ENCODE measurements at places on chromosomes 12 and 14.

- DNase-seq: no peak
Observed at GRCh38 chr14:26917086-26917485, 319.3 kb upstream of the NOVA1 start.

- no peak for DNase-seq
Observed at GRCh38 chr14:58625438-58625837, 12.3 kb upstream of the DACT1 start.

GRCh38 chr12:130438711-130439110, 101.0 kb downstream of the PIWIL1 start:
- no peak for DNase-seq

DNA sequence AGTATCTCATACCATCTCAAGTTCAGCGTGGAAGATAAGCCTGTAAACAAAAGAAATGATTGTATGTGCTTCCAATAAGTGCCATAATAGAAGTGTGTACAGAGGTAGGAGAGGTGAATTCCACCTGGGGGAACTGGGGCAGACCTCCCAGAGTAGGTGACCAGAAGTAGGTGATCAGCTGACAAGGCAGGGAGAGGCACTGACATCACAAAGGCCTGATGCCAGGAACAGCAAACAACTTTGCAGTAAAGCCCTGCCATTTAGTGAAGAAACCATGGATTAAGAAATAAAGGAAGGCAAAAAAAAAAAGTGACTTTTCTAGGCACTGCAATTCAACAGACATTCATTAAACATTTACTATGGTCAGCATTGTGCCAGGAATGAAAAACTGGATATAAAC, 31.1 kb downstream of the NR1H4 start:
- DNase-seq: no peak

DNA sequence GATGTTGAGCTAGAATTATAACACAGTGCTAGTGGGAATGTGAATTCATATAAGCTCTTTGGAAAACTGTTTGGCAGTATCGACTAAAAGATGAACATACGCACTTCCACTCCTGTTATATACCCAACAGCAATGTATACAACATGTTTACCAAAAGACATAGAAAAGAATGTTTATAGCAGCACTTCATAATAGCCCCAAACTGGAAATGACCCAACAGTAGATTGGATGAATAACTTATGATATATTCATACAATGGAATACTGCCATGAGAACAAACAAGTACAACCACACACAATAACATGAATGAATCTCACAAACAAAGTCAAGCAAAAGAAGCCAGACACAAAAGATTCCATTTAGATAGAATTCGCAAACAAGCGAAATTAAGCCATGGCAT, 28.5 kb upstream of the CDKN3 start:
- no peak for DNase-seq

GRCh38 chr12:108289350-108290161, 49.6 kb downstream of the CMKLR1 start:
- no peak for DNase-seq

DNA sequence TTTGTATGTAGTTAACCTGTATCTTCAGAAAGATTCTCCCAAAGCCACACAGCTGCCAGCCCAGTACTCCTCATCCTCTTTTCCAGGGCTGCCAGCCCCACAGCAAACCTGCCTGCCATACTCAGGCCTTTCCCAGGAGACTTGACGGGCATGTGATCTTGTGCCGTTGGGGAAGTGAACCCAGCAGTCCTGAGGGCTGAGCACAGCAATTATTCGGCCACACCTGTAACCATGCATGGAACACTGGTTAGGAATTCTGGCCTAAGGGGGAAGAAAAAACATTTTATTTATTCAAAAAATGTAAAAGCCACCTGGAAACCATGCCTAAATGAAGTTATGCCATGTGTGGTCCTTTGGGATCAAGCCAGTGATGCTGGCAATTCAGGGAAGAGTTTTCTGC, 145.3 kb downstream of the GRIN2B start:
- DNase-seq: no peak

DNA sequence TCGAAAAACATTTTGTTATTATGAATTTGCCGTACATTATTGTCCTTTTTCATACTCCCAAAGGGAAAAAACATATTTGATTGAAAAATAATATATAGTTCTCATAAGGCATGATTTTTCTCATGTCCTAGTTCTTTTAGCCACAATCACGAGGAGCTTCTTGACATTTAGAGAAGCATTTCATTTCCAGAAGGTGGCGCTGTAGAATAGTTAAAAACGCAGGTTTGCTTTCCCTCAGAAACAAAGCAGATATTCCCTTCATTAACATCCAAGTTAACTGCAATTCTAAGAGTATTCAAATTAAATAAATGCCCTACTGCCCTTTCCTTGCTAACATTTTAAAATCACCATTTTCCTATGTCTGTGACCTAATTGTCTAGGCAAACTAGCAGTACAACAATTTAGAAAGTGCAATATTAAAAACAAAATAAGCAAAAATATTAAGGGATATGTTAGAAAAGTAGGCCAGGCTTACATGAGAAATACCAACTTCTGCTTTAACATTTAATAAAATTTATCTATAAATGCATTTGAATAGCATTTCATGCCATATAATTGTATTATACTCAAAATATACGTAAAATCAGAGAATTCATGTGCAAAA, 10.9 kb upstream of the PIK3C2G start:
- DNase-seq: peak; percentile 88

DNA sequence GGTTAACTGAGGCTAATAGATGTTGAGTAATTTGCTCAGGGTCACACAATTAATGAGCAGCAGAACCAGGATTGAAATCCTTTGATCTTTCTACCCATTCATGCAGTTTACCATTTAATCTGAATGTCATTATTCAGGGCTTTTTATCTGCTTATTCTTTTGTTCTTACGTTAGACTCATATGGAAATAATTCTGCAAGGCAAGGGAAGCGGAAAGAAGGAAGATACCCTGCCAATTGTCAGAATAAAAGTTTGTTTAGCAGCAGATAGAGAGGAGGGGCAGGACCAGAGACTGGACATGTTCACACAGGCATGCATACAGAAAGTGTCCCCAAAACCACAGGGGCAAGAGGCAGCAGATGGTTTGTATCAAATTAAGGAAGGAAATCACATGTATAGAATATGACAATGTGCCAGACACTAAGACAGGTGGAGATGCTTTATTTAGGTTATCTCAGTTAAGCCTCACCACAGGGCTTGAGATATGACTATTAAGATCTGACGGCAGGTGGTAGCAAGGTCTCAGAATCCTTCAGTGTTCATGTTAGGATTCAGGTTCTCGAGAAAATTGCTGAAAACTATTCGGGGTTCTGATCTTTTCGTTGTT, 29.8 kb downstream of the BRMS1L start:
- no peak for DNase-seq

DNA sequence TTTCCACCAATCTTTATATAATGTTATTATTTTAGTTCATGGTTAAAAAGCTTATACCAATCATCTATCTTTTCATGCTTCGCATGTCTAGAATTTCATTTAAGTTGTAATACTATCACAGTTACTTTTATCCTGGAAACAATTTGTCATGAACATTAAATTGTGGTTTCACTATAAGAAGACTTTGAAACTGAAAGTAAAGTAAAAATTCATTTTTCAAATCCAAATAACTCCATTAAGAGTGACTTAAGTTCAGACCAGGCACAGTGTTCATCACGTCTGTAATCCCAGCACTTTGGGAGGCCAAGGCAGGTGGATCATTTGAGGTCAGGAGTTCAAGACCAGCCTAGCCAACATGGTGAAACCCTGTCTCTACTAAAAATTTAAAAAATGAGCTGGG, 12.4 kb downstream of the ESR2 start:
- DNase-seq: no peak

DNA sequence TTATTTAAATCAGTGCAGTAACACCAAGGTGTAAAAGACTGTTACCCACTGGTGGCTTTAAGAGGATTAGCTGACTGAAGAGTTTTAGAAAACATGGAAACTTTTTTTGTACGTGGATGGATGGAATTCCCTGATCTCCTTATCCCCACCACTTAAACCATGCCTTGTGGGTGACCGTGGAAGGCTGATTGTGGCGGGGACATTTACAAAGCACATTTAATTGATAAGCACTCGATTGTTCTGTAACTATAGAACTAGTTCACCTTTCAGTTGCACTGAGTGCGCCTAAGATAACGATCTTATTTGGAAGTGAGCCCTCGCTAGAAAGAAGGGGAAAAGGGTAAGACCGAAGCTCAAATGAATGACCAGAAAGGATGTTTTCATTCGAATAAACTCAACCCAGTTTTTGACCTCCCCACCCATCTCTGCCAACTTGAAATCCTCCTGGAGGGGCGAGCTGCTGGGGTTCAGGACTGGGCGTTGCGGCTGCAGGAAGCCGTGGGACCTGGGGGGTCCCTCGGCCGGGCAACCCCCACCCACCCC, 688 bp upstream of the RASSF3 start:
- DNase-seq: peak; percentile 80

DNA sequence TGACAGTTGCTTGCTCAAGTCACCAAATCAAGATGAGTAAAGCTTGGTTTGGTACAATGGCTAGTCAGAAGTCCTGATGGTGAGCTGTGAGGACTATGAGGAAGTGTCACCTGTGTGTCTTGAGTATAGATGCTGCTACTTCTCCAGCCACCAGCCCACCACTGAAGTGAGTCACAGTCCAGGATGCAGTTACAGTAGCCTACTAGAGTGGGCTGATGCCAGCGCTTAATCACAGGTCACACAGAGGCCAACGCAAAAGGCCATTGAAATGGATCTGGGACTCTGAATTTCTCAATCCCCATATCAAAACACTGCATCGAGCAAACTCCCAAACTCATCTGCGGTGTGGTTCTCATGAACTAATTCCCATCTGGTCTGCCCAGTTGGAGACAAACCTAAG, 223.1 kb downstream of the ANO6 start:
- DNase-seq: no peak

- no peak for DNase-seq
Observed at GRCh38 chr14:25484235-25484634, 434.3 kb upstream of the STXBP6 start.

DNA sequence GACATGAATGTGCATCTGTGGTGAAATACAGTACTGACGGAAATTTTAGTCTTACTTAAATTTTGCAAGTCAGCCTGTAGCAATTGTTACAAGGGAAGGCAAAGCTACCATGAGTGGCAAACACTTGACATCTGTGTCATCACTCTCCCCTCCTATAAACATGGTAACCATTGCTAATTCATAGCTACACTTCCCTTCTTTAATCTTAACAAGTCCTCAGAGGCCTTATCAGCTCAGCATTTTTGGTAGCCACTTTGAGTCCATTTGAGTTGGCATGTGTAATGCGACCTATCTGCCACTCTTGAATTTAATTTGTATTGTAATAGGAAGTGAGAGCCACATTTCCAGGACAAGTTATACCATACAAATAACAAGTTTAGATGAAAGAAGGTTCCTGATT, 218.1 kb downstream of the RMST start:
- DNase-seq: peak; percentile 18

- peak; percentile 89 for DNase-seq
Observed at GRCh38 chr12:62933220-62933601, 1.7 kb downstream of the PPM1H start.

DNA sequence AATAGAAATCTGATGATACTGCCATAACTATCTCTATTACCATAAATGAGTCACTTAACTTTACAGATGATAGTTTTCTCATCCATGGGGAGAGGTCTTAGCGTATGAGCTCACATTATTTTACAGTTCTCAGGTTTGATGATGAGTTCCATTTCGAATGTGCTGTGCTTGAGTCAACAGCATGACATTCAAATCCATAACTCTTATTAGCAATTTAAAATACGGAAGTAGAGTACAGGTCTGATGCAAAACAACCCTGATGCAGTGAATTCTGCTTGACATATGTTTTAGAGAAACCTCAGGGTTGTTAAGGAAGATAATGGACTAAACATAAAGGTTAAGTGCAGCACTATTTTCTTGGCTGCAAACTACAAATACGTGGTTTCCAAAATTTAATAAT, 30.0 kb downstream of the C14orf39 start:
- DNase-seq: no peak

- no peak for DNase-seq
Observed at GRCh38 chr14:52342849-52343596, 28.9 kb downstream of the PTGER2 start.

DNA sequence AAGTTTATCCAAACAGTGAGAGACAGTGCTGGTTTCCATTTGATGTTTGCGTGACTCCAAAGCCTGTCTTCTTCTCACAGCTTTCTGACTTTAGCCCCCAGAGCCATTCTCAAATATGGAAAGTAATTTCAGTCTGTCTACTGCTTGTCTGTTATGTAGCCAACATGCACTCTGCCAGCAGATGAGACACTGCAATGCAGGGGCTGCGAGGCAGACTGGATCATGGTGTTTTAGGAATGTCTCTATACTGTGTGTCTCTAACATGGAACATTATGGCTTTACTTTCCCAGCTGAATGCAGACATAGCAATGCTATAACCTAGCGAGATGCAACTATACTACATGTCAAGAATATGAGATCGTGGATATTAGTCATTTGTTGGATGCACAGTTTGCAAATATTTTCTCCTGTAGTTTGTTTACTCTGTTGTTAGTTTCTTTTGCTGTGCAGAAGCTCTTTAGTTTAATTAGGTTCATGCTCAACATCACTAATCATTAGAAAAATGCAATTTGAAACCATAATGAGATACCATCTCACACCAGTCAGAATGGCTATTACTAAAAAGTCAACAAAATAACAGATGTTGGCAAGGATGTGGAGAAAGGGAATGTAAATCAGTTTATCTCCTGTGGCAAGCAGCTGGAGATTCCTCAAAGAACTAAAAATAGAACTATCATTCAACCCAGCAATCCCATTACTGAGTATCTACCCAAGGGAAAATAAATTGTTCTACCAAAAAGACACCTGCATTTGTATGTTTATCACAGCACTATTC, 235.8 kb upstream of the TMTC1 start:
- no peak for DNase-seq

GRCh38 chr14:32633224-32633859, 304.2 kb downstream of the AKAP6 start:
- DNase-seq: no peak

- peak; percentile 56 for DNase-seq
Observed at GRCh38 chr12:1634590-1635191, 5.7 kb downstream of the WNT5B start.

GRCh38 chr12:47907851-47908454, 3.2 kb upstream of the VDR start:
- DNase-seq: no peak

- DNase-seq: no peak
Observed at GRCh38 chr14:54462048-54462447, 20.9 kb upstream of the CNIH1 start.

DNA sequence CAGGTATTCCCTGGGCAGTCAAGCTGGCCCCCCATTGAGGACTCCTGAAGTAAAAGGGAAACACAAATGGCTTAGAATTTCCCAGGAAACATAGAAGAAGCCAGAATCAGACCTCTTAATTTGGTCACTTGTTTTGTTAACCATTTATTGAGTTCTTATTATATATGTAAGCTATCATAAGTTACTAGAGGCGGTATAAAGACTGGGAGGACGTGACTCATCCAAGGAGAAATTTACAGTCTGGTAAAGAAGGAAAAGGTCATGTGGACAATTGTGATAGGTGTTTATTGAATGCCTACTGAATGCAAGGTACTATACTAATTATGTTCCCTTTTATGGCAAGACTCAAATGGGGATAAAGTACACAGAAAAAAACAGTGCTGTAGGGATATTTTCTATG, 146.7 kb downstream of the DYRK2 start:
- no peak for DNase-seq

- DNase-seq: no peak
Observed at GRCh38 chr14:96194657-96195431, 9.8 kb upstream of the BDKRB2 start.

Measured in NCI-H510A treated with DMSO at 0.1 percent for 48 hours (cell line).